Right atrium auricular region (tissue), 2 donors: ENCODE measurements at places on chromosomes 3 and 15. TPM values are rescaled to one million over a fixed set of nuclear protein-coding genes. Genes with fewer than 3 reads are reported as not detected.

Gene PRTG
- total RNA-seq: 0.44 TPM

Gene TUSC7
- total RNA-seq: not detected

Gene CPNE4
- 28.0 TPM for total RNA-seq

Gene KLF13
- 54.6 TPM for total RNA-seq

GRCh38 chr3:99929745-99930139 lies 112.1 kb downstream of the CMSS1 start:
- DNase-seq: no peak
- H3K27ac ChIP-seq: peak overlapping the region; percentile 77
- no peaks in the 10 kb centered on the region for H3K27me3 ChIP-seq
- peaks cover 50% of the 10 kb centered on the region for H3K4me1 ChIP-seq

DNA sequence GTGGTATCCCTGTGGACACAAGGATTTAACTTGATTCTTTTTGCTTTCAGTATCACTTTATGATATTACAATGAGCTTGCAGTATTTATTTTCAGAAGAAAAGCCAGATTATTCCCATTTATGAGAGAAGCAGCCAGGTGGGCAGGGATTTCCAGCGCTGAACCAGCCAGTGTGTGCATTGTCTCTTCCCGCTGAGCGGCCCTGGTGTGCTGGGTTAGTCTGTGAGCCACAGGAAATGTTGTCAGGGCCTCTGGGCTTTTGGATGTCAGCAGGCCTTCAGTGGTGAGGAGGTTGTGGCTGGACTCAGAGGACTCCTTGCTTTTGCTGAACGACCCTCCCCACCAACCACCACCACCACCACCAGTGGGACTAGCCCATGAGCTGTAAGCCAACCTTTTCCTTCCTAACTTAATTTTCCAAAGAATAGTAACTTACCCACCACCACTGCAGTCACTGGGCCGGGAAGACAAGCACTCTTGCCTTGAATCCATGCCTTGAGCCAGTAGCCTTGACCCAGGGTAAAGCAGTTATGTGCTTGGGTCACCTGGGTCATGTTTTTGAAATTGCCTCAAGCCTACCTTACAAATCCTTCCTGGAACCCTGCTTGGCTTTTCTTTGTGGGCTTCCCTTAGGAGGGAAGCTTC lies 33.1 kb downstream of the FLNB start:
- DNase-seq: no peak
- no peaks in the 10 kb centered on the region for H3K27me3 ChIP-seq
- no peak overlapping the region for H3K27ac ChIP-seq
- H3K4me3 ChIP-seq: no peak overlapping the region
- H3K4me1 ChIP-seq: peaks cover 59% of the 10 kb centered on the region

DNA sequence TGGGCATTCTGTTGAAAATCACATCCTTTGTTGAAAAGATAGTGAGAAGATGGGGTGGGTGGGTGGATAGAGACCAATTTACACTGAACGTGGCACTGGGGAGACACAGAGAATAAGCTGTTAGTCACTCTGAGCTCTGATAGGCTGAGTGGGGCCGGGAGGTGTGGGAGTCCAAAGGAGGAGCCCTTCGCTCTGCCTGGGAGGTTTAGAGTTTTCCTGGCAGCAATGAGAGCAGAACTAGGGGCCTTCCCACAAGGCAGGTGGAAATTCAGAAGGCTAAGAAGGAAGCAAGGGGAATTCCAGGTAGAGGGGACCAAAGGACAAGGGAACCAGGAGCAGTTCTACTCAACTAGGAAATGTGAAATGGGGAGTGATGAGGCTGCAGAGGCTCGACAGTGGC lies 272.7 kb downstream of the RPLP1 start:
- H3K27ac ChIP-seq: no peak overlapping the region
- H3K36me3 ChIP-seq: no peaks in the 10 kb centered on the region
- peaks cover 6% of the 10 kb centered on the region for H3K4me1 ChIP-seq
- no peaks in the 10 kb centered on the region for H3K27me3 ChIP-seq
- no peak for DNase-seq

DNA sequence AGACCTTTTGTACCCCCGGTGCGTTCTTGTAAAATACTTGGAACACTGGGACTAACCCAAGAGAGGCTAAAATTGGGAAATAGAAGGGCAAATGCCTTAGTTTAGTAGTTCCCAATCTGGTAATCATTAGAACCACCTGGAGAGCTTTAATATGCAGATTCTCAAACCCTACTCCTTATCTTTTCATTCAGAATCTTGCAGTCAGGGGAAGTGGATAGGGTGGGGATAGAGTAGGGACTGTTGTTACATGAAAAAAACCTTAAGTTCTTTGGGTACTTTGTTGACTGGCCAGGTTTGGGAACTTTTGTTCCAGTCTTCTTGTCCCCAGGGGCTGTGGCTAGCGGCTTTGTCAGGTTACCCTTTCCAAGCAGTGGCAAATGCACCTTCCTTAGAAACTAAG lies 15.9 kb downstream of the MAPKBP1 start:
- H3K4me3 ChIP-seq: no peak overlapping the region
- H3K27me3 ChIP-seq: no peaks in the 10 kb centered on the region
- no peak overlapping the region for H3K27ac ChIP-seq
- DNase-seq: no peak
- H3K4me1 ChIP-seq: peaks cover 43% of the 10 kb centered on the region

DNA sequence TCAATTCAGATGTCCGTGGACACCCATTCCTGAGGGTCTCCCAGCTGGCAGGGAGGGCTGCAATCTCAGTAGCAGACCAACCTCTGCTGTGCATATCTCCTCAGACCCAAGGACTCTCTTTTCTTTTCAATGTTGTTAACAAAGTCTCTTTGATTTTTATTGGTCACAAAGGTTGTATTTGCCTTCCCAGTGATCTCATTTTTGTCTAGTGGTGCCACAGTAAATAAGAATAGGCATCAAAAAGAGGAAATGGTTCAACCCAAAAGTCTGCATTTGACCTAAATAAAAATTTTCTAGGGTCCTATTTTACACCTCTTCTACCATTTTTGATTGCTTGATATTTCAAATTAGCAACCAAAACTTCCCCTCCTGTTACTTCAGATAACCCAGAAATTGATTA lies 225.9 kb downstream of the CDIN1 start:
- H3K36me3 ChIP-seq: no peaks in the 10 kb centered on the region
- no peaks in the 10 kb centered on the region for H3K4me1 ChIP-seq
- no peaks in the 10 kb centered on the region for H3K27me3 ChIP-seq

DNA sequence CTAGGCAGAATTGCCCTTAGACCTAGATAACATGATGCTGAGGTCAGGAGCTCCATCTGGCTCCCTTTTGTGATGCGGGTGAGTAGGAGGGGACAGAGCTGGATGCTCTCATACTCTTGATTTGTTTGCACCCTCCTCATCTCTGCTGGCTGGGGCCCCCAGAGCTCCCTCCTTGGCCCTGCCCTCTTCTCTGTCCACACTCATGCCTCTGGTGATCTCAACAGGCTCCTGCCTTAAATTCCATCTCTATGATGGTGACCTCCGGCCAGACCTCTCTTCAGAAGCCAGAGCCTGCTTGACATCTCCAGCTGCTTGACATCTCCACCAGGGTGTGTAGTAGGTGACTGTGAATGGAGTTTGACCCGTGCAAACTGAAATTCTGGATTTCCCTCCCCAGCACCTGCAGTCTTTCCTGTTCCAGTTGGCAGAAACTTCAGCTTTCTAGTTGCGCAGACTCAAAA lies 4.3 kb upstream of the FGD5 start:
- no peak for DNase-seq
- H3K4me1 ChIP-seq: peaks cover 21% of the 10 kb centered on the region
- peaks cover 3% of the 10 kb centered on the region for H3K27me3 ChIP-seq
- no peak overlapping the region for H3K4me3 ChIP-seq

GRCh38 chr15:33639978-33640377 lies 328.3 kb upstream of the CHRM5 start:
- H3K36me3 ChIP-seq: no peaks in the 10 kb centered on the region
- no peak for DNase-seq
- no peak overlapping the region for H3K4me3 ChIP-seq
- H3K4me1 ChIP-seq: no peaks in the 10 kb centered on the region
- no peak overlapping the region for H3K27ac ChIP-seq
- H3K27me3 ChIP-seq: no peaks in the 10 kb centered on the region

DNA sequence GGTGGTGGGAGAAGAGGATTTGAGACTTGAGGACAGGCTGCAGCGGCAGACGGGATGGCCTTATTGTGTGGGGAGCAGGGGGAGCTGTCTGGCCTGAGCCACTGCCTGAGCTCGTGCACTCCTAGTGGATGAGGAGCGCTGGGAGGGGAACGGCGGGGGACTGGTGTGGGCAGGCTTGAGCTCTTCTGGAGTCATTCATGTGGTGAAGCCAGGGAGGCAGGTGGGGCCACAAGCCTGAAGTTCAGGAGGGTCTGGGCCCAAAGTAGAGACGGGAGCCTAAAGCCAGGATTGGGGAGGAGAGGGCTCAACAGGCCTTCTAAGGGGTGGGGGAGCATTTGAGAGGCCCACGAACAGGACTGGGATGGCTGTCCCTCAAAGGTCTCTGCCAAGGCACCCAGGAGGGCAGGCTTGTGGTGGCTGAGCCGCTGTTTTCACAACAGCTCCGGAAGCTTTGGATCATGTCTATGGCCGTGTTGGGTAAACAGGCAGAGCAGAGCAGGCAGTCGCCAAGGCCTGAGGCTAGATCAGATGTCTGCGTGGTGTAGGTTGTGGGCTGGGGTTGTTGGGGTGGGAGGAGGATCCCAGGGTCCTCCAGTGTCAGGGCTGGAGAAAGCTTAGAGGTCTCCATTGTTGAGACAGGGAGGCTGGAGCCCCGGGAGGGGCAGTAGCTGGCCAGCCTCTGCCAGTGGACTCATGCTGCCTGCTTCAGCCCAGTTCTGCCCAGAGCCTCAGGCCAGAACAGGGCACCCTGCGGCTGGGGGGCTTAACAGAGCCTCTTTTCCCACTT lies 8.2 kb downstream of the PRKCD start:
- DNase-seq: no peak
- peaks cover 8% of the 10 kb centered on the region for H3K36me3 ChIP-seq
- H3K27ac ChIP-seq: peak overlapping the region; percentile 1
- no peak overlapping the region for H3K4me3 ChIP-seq

DNA sequence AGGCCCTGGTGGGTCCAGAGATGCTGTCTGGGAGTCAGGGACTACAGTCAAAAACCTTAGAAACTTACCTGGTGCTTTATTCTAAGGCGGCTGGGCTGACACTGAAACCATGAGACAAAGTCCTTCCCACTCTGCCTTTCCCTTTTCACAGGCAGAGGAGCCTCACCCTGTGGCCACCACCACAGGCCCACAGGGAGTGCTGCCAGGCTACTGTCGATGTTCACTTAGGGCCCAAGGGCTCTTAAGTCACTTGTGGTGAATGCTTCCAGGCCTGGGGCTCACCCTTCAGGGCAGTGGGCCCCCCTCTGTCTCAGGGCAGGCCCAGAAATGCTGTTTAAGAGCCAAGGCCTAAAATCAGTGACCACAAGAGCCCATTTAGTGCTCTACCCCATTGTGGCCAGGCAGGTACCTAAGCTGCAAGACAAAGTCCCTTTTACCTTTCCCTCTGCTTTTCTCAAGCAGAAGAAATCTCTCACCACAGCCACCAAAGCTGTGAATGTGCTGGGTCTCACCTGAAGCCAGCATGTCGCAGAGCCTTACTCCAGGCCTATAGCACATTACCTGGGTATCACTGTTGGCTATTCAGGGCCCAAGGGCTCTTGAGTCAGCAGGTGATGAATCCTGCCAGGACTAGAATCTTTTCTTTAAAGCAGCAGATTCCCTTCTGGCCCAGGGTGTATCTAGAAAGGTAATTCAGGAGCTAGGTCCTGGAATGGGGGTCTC lies 39.5 kb upstream of the GOLGA6B start:
- H3K4me3 ChIP-seq: no peak overlapping the region
- no peaks in the 10 kb centered on the region for H3K27me3 ChIP-seq
- H3K4me1 ChIP-seq: no peaks in the 10 kb centered on the region
- no peaks in the 10 kb centered on the region for H3K36me3 ChIP-seq

- no peaks in the 10 kb centered on the region for H3K36me3 ChIP-seq
- no peak overlapping the region for H3K4me3 ChIP-seq
- H3K4me1 ChIP-seq: peaks cover 3% of the 10 kb centered on the region
Measured at GRCh38 chr3:193560870-193561269, 6.2 kb upstream of the ATP13A4 start.

DNA sequence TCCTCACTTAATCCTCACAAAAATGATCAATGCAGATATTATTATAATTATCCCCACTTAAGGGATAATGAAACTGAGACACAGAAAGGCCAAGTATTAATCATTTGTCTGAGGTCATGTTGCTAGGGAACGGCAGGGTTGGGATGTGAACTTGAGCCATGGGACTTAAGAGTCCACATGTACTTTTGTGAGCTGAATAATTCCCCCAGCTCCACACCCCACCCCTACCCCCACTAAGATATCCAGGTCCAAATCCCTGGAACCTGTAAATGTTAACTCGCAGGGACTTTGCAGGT lies 290.5 kb upstream of the GADL1 start:
- H3K27me3 ChIP-seq: no peaks in the 10 kb centered on the region
- H3K36me3 ChIP-seq: no peaks in the 10 kb centered on the region
- no peak for DNase-seq
- H3K27ac ChIP-seq: peak overlapping the region; percentile 56
- H3K4me3 ChIP-seq: no peak overlapping the region
- no peaks in the 10 kb centered on the region for H3K4me1 ChIP-seq

DNA sequence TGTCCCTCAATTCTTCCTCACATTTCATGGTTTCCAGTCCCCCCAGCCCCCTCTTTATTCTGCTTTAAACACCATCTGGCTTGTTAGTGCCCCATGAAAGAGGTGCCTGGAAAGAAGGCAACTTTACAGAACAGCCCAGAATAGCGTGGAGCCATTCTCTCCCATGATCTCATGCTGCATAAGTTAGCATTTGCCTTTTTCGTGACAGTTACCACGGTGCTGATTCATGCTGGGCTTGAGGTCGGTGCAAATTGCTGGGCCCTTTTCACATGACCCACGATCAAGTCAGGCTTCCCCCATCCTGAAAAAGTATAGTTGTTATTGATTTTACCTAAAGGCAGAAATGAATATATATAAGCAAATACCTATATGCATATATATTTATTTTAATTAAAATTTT lies 29.6 kb downstream of the SQOR start:
- H3K4me3 ChIP-seq: no peak overlapping the region
- H3K27me3 ChIP-seq: no peaks in the 10 kb centered on the region
- peaks cover 41% of the 10 kb centered on the region for H3K36me3 ChIP-seq
- H3K27ac ChIP-seq: no peak overlapping the region

GRCh38 chr3:182644013-182644412 lies 149.3 kb upstream of the ATP11B start:
- DNase-seq: no peak
- H3K27me3 ChIP-seq: no peaks in the 10 kb centered on the region
- H3K36me3 ChIP-seq: no peaks in the 10 kb centered on the region
- no peak overlapping the region for H3K4me3 ChIP-seq

GRCh38 chr3:64653101-64653500 lies 34.7 kb downstream of the ADAMTS9 start:
- no peak overlapping the region for H3K27ac ChIP-seq
- H3K4me3 ChIP-seq: no peak overlapping the region
- H3K4me1 ChIP-seq: no peaks in the 10 kb centered on the region
- peaks cover 48% of the 10 kb centered on the region for H3K36me3 ChIP-seq

GRCh38 chr15:64144565-64145281 lies 6.8 kb upstream of the SNX22 start:
- H3K36me3 ChIP-seq: peaks cover 29% of the 10 kb centered on the region
- DNase-seq: no peak
- H3K4me3 ChIP-seq: no peak overlapping the region
- no peaks in the 10 kb centered on the region for H3K27me3 ChIP-seq
